ENCODE measurements at places on chromosomes 1 and 21. TPM values are rescaled to one million over a fixed set of nuclear protein-coding genes. Genes with fewer than 3 reads are reported as not detected.

DNA sequence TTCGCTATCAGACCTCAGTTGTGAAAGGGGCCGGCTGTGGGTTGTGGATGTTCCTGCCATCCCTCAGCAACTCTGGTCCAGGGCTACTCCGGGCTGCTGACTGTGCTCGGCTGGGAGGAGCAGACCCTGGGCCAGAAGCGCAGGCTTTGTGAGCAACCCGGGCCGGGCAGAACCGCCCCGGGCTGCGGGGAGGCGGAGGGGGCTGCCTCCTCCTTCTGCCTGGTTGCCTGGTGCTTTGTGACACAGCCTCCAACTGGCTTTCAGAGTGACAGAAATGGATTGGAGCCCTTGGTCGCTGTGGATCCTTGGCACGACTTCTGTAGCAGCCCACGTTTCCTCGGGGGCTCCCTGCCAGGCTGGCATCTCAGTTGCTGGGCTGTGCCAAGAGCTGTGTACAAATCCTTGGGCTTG lies 10.0 kb downstream of the DRAXIN start:
- H3K27ac ChIP-seq, result no peak overlapping the region
- H3K4me1 ChIP-seq, result no peaks in the 10 kb centered on the region
- H3K36me3 ChIP-seq, result no peaks in the 10 kb centered on the region
- DNase-seq, result no peak

- H3K4me3 ChIP-seq, result no peak overlapping the region
- no peaks in the 10 kb centered on the region for H3K27me3 ChIP-seq
- H3K36me3 ChIP-seq, result no peaks in the 10 kb centered on the region
- DNase-seq, result no peak
- H3K27ac ChIP-seq, result no peak overlapping the region
These were observed 26.8 kb downstream of the UROD start for GRCh38 chr1:45038661-45039364.

DNA sequence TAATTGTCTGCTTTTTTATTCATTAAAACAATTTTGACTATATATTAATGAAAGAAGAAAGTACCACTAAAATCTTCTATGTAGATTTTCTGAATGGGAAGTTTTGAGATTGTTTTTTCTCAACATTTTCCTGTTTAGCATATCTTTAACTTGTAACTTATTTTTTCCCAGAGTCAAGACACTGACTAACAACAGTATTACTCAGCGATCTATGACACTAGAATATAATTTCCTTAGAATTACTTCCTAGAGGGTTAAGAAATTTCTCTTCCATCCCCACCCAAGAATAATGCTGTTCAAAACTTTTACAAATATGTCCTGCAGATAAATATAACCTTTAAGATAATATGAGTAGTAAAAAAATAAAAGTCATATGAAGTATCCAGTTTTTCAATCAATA lies 218.2 kb upstream of the NR5A2 start:
- H3K27me3 ChIP-seq, result no peaks in the 10 kb centered on the region
- H3K36me3 ChIP-seq, result no peaks in the 10 kb centered on the region
- no peak overlapping the region for H3K4me3 ChIP-seq

- peaks cover 5% of the 10 kb centered on the region for H3K4me1 ChIP-seq
- H3K27me3 ChIP-seq, result no peaks in the 10 kb centered on the region
- no peak overlapping the region for H3K4me3 ChIP-seq
- no peak overlapping the region for H3K27ac ChIP-seq
- H3K36me3 ChIP-seq, result no peaks in the 10 kb centered on the region
- DNase-seq, result no peak
These were observed 105.7 kb upstream of the VAV3 start for GRCh38 chr1:108070662-108071061.

DNA sequence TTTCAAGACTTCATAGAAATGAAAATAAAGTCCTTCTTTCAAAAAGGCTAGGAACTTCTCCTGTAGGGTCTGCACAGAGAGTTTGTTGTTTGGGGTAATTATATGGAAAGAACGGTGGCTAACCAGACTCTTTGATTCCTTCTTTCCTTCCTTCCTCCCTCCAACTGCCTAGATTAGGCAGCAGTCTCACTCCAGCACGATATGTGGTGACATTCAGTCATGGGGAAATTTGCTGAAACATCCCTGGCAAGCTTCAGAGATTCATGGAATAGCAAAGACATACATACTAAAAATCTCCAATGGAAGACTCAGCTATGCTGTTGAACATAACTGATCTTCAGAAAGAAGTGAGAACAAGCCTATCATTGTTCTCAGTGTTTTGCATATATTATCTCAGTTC lies 4.3 kb downstream of the NTMT2 start:
- H3K27me3 ChIP-seq, result no peaks in the 10 kb centered on the region
- H3K36me3 ChIP-seq, result no peaks in the 10 kb centered on the region

GRCh38 chr1:47646676-47647075 lies 208.8 kb downstream of the FOXD2 start:
- H3K4me3 ChIP-seq, result no peak overlapping the region
- H3K27me3 ChIP-seq, result no peaks in the 10 kb centered on the region
- H3K36me3 ChIP-seq, result no peaks in the 10 kb centered on the region
- no peak for DNase-seq

DNA sequence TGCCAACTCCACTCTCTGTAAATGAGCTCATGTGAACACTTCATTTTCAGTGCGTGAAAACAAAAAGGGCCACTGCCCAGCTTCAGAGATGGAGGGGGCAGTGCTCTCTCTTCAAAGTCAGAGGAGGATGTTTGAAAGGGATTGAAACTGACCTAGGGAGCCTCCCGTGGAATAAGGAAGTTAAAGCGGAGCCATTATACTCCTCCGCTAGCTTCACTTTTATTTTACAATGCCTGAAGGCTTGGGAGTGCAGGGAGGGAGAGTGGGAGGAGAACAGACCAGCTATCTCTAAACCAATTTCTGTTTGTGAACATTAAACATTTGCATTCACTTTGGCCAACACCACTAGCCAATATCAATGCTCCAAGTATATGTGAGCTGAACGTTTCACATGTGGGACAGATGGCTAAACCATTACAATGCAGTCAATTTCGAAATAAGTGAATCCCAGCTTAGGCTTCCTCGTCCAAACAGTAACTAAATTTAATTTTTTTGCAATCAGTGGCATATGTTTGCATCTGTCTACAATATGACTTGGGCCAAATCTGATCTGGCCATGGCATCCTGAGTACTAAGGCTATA lies 126.9 kb downstream of the ESRRG start:
- no peaks in the 10 kb centered on the region for H3K36me3 ChIP-seq
- H3K4me1 ChIP-seq, result no peaks in the 10 kb centered on the region
- H3K4me3 ChIP-seq, result no peak overlapping the region
- no peaks in the 10 kb centered on the region for H3K27me3 ChIP-seq
- H3K27ac ChIP-seq, result no peak overlapping the region
- DNase-seq, result no peak

DNA sequence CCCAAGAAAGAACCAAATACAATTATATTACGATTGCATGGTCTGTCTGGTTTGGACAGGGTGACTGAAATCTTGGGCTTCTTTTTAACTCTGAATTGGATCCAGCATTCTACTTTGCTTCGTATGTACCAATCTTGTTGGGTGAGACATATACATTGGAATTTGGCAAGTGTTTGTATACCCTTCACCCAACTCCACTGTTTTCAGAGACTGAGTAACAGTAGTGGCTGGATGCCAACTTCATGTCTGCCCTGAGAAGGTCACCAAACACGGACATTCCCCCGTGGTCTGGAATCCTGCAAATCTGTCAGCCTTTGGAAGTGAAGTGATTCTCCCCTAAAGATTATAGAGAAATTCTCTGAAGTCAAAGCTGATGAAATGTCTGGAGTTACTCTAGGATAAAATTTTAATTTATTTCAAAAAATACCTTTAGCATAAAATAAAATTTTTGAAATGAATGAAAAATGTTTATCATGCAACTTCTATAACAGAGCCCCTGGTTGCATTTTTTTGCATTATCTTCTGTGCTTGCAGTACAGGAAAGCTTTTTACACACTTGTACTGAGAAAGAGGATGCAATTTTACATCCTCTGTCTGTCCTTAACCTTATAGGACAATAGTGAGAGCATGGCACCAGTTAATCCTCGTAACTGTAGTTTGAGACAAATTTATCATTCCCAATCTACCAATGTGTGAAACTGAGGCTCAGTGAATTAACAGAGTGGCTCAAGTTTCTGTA lies 201.8 kb downstream of the DISC1 start:
- no peak overlapping the region for H3K27ac ChIP-seq
- H3K27me3 ChIP-seq, result no peaks in the 10 kb centered on the region
- no peaks in the 10 kb centered on the region for H3K4me1 ChIP-seq
- no peak for DNase-seq
- no peaks in the 10 kb centered on the region for H3K36me3 ChIP-seq

GRCh38 chr1:228825840-228826484 lies 90.7 kb downstream of the RHOU start:
- no peaks in the 10 kb centered on the region for H3K27me3 ChIP-seq
- no peak overlapping the region for H3K27ac ChIP-seq
- DNase-seq, result no peak

- no peaks in the 10 kb centered on the region for H3K27me3 ChIP-seq
- no peak overlapping the region for H3K4me3 ChIP-seq
- DNase-seq, result no peak
- H3K27ac ChIP-seq, result no peak overlapping the region
- peaks cover 23% of the 10 kb centered on the region for H3K4me1 ChIP-seq
These were observed 29.5 kb downstream of the KCNA3 start for GRCh38 chr1:110645211-110645610.

SH3BGR gene
- total RNA-seq, result 3.9 TPM

NPL gene
- total RNA-seq, result 45.0 TPM

MOV10 gene
- 68.6 TPM for total RNA-seq

ETV3L gene
- total RNA-seq, result not detected
